ENCODE measurements at places on chromosomes 7 and 10. TPM values are rescaled to one million over a fixed set of nuclear protein-coding genes. Genes with fewer than 3 reads are reported as not detected.
A peak's percentile ranks its signal among the peaks of the same experiment; 100 is the strongest.

- H3K36me3 ChIP-seq, result no peaks in the 10 kb centered on the region
- H3K4me1 ChIP-seq, result no peaks in the 10 kb centered on the region
- H3K27ac ChIP-seq, result no peak overlapping the region
- no peak for DNase-seq
Measured at GRCh38 chr7:68730964-68731363, 867.3 kb upstream of the AUTS2 start.

The CCDC126 gene
- total RNA-seq, result 8.5 TPM

The ZP3 gene
- total RNA-seq, result 8.4 TPM

GRCh38 chr10:92886334-92886961, 38.1 kb downstream of the EXOC6 start:
- H3K36me3 ChIP-seq, result no peaks in the 10 kb centered on the region
- no peaks in the 10 kb centered on the region for H3K27me3 ChIP-seq
- peaks cover 3% of the 10 kb centered on the region for H3K4me1 ChIP-seq
- no peak overlapping the region for H3K27ac ChIP-seq
- DNase-seq, result no peak
- H3K4me3 ChIP-seq, result no peak overlapping the region

GRCh38 chr7:100604028-100604975, 2.1 kb downstream of the PCOLCE start:
- peaks cover 7% of the 10 kb centered on the region for H3K4me1 ChIP-seq
- H3K36me3 ChIP-seq, result no peaks in the 10 kb centered on the region
- peak overlapping the region; percentile 77 for H3K27ac ChIP-seq

The CPXM2 gene
- not detected for total RNA-seq

- H3K4me3 ChIP-seq, result no peak overlapping the region
- H3K36me3 ChIP-seq, result no peaks in the 10 kb centered on the region
- no peak overlapping the region for H3K27ac ChIP-seq
Measured at GRCh38 chr10:113431398-113432160, 121.3 kb upstream of the HABP2 start.

GRCh38 chr7:31102973-31103850, 51.1 kb downstream of the ADCYAP1R1 start:
- DNase-seq, result no peak
- H3K27me3 ChIP-seq, result no peaks in the 10 kb centered on the region
- H3K4me3 ChIP-seq, result no peak overlapping the region
- H3K36me3 ChIP-seq, result no peaks in the 10 kb centered on the region

The NEUROG3 gene
- not detected for total RNA-seq

- peaks cover 45% of the 10 kb centered on the region for H3K4me1 ChIP-seq
- DNase-seq, result no peak
- no peaks in the 10 kb centered on the region for H3K27me3 ChIP-seq
Measured at GRCh38 chr7:48101352-48101751, 12.3 kb downstream of the UPP1 start.

GRCh38 chr10:82813856-82814255, 938.9 kb downstream of the NRG3 start:
- DNase-seq, result no peak
- H3K36me3 ChIP-seq, result no peaks in the 10 kb centered on the region
- H3K4me3 ChIP-seq, result no peak overlapping the region
- H3K27ac ChIP-seq, result no peak overlapping the region

DNA sequence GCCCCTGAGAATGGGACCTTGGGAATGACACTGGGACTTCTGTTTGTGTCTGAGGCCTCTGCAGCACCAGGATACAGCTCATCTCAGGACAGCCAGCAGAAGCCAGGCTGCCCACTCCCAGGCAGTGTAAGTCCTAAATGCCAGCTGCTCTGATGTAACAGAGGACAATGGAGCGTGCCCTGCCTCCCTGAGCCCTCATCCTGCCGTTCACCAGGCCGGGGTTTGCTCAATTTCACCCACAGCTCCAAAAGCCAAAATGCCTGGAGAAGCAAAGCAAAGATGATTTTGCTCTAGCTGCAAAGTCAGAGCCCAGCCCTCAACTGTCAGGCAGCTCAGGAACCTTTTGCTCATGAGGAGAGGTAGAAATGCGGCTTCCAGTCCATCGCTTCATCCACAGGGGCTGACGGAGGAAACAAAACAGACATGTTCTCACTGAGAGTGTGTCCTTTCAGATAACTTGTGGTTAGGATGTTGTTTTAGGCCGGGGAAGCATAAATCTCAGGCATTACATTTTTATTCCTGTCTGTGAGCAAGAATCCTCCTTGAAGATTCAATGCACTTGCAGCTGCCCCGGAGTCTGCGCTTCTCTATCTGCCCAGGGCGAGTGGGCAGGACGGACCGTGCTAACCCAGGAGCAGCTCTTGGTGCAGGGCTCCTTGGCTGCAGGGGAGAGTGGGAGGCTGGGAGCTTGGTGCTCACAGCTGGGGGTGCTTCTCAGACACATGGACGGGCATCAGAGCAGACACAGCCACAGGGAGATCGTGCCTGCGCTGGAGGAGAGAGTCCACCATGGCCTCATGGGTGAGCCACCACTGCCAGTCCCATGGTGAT, 83.2 kb upstream of the CHST15 start:
- no peaks in the 10 kb centered on the region for H3K36me3 ChIP-seq
- H3K27ac ChIP-seq, result no peak overlapping the region
- no peaks in the 10 kb centered on the region for H3K27me3 ChIP-seq
- H3K4me1 ChIP-seq, result peaks cover 4% of the 10 kb centered on the region
- H3K4me3 ChIP-seq, result no peak overlapping the region

DNA sequence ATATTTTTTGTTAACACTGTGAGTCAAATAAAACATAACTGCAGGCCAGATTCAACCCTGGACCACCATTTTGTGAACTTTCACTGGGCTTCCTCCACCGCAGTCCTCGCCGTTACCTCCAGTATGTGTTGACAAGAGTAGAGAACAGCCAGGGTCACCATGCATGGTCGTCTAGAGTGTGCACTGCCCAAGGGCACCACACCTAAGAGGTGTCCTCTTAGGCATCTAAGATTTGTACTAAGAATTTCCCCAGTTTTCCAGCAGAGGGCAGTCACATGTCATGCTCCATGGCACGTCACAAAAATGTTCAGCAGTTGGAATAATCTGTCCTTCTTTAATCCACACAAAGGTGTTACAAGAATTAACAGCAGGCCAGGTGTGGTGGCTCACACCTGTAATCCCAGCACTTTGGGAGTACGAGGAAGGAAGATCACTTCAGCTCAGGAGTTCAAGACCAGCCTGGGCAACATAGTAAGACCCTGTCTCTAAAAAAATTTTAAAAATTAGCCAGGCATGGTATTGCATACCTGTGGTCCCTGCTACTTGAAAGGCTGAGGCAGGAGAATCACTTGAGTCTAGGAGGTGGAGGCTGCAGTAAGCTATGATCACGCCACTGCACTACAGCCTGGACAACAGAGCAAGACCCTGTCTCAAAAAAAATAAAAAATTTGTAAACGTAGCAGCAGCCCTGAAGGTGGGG, 71.2 kb upstream of the FOXK1 start:
- no peaks in the 10 kb centered on the region for H3K36me3 ChIP-seq
- H3K27ac ChIP-seq, result no peak overlapping the region
- H3K4me3 ChIP-seq, result no peak overlapping the region
- H3K27me3 ChIP-seq, result peaks cover 3% of the 10 kb centered on the region
- peak; percentile 76 for DNase-seq

The CALML5 gene
- total RNA-seq, result not detected

- no peak overlapping the region for H3K27ac ChIP-seq
- H3K36me3 ChIP-seq, result no peaks in the 10 kb centered on the region
- peaks cover 7% of the 10 kb centered on the region for H3K27me3 ChIP-seq
- no peaks in the 10 kb centered on the region for H3K4me1 ChIP-seq
Measured at GRCh38 chr10:63005246-63005645, 127.9 kb upstream of the NRBF2 start.

DNA sequence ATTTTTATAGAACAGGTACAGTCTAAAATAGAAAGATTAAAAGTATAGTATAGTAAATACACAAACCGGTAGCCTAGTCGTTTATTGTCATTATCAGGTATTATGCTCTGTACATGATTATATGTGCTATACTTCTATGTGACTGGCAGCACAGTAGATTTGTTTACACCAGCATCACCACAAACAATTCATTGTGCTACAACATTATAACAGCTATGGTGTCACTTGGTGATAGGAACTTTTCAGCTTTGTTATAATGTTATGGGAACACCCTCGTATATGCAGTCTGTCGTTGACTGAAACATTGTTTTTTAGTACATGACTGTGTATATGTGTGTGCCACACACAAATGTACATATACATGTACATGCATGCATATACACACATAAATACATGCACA, 19.1 kb downstream of the ZNF365 start:
- peaks cover 10% of the 10 kb centered on the region for H3K27me3 ChIP-seq
- no peak overlapping the region for H3K4me3 ChIP-seq
- H3K27ac ChIP-seq, result no peak overlapping the region
- H3K36me3 ChIP-seq, result peaks cover 6% of the 10 kb centered on the region
- DNase-seq, result no peak

The RPEL1 gene
- total RNA-seq, result not detected

GRCh38 chr7:97801108-97801507, 69.2 kb downstream of the TAC1 start:
- H3K27me3 ChIP-seq, result peaks cover 9% of the 10 kb centered on the region
- no peak overlapping the region for H3K27ac ChIP-seq
- no peaks in the 10 kb centered on the region for H3K36me3 ChIP-seq
- DNase-seq, result no peak
- H3K4me1 ChIP-seq, result no peaks in the 10 kb centered on the region

- H3K4me3 ChIP-seq, result no peak overlapping the region
- H3K4me1 ChIP-seq, result no peaks in the 10 kb centered on the region
- H3K27ac ChIP-seq, result no peak overlapping the region
- H3K27me3 ChIP-seq, result peaks cover 22% of the 10 kb centered on the region
- no peaks in the 10 kb centered on the region for H3K36me3 ChIP-seq
Measured at GRCh38 chr7:1385809-1386622, 73.3 kb downstream of the MICALL2 start.

DNA sequence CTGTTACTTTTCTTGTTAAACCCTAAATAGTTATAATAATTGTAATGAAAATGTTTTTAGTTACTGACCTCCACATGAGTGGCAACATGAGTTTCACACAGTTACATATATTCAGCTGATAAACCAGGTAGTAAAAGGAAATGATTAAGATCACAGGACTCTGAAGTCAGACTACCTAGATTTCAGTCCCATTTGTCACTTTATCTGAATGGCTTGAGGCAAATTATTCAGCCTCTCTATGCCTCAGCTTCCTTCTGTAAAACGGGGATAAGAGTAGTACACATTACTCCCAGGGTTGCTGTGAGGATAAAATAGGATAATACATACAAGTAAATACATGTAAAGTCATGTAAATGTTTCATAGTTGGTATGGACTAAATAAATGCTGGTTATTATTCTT, 254.3 kb upstream of the LRRTM3 start:
- H3K4me3 ChIP-seq, result no peak overlapping the region
- H3K4me1 ChIP-seq, result no peaks in the 10 kb centered on the region
- H3K36me3 ChIP-seq, result no peaks in the 10 kb centered on the region
- H3K27me3 ChIP-seq, result no peaks in the 10 kb centered on the region

DNA sequence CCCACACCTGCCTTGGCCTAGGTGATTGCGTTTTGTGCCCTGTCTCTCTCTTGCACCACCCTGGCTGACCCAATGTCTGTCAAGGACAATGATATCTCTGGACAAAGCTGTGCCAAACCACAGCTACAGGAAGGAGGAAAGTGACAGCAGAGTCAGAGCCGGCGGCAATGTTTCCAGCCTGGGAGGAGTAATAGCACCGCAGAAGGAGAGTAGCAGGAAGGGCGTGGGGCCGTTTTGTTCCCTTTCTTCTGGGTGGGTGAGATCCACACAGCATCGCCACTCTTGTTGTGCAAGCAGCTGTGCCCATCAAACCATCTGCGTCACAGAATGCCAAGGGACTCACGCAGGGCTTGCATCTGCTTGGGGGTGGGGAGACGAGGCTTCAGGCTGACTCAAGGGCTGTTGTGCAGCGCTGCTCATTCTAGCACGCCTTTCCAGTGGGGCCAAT, 341.6 kb upstream of the AUTS2 start:
- H3K27me3 ChIP-seq, result peaks cover 23% of the 10 kb centered on the region
- no peak overlapping the region for H3K4me3 ChIP-seq
- H3K27ac ChIP-seq, result no peak overlapping the region
- no peaks in the 10 kb centered on the region for H3K36me3 ChIP-seq

DNA sequence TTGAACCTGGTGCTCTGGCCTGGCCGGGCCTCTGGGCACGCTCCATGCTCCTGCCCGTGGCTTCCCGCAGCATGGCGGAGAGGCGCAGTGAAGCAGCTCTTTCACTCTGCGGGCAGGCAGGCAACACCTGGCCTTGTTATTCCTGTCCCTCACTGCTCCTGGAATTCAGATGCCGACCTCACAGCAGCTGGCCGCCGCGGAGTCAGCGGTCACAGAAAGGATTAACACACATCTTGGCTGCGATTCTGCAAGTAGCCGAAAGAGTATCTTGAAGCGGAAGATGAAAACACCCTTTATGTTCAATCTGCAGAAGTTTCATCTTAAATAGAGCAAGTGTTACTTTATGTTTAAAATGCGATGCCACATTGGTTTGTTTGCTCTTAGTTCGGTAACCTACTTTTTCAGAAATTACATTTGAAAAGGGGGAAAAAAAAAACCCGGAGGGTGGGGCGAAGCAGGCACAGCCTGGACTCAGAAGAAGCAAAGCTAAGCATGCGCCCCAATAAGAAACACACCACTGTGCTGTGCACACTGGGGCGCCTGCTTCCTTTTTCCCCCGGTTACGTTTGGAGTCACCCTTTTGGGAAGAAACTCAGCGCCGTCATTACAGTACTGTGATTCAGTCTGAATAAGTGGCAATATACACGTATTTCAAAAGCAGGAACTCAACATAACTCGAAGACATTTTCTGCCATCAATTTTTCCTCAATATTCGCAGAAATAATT, 42.3 kb downstream of the BRI3 start:
- no peaks in the 10 kb centered on the region for H3K36me3 ChIP-seq
- no peaks in the 10 kb centered on the region for H3K4me1 ChIP-seq
- DNase-seq, result no peak
- peaks cover 10% of the 10 kb centered on the region for H3K27me3 ChIP-seq
- H3K27ac ChIP-seq, result no peak overlapping the region
- no peak overlapping the region for H3K4me3 ChIP-seq

DNA sequence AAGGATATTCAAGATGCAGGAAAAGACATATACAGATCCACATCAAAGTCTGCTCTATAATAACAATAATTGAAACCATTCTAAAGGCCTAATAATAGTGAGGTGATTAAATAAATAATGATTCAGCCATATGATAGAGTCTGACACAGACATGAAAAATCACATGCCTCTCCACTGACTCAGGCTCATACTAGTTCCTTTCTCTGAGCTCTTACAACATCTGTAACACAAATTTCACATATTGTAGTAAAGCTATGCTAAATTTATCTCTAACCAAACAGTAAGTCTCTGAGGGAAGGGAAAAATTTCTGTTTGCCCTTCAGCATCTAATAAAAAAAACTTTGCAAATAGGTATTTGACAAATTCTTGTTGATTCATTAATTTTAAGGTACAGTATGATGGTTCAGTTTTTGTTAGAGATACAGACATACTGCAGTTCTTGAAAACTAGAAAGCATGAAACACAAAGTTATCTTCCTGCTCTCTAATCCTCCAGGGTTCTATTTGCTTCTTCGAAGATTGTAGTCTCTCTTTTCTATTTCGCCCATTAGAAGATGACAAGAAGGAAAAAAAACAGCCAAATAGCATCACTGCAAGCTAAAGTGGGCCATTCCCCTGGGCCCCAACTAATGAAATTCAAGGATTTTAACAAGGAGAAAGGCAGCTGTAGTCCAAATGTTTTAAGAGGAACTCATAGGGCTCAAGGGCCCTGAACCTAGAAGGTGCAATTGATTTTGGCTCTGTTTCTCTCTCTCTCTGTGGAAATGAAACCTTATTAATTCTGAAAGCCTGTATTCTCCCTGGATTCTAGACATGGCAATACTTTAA, 53.9 kb downstream of the CUBN start:
- H3K36me3 ChIP-seq, result no peaks in the 10 kb centered on the region
- no peaks in the 10 kb centered on the region for H3K27me3 ChIP-seq
- H3K4me1 ChIP-seq, result peaks cover 12% of the 10 kb centered on the region
- no peak for DNase-seq
- no peak overlapping the region for H3K4me3 ChIP-seq
- H3K27ac ChIP-seq, result no peak overlapping the region

The BMS1 gene
- total RNA-seq, result 34.2 TPM

Data from natural killer cell treated with Interleukin-12 subunit alpha and Interleukin-12 subunit beta and Interleukin-15 and Interleukin-18, amount 100 ng/mL, for 72 hours (primary cell).